ENCODE measurements at places on chromosomes 3 and 15. TPM values are rescaled to one million over a fixed set of nuclear protein-coding genes. Genes with fewer than 3 reads are reported as not detected.

ACP3 gene
- 1.1 TPM for total RNA-seq

KBTBD8 gene
- total RNA-seq, result 5.8 TPM

TNNC1 gene
- total RNA-seq, result 8,945 TPM

CFAP92 gene
- total RNA-seq, result 0.27 TPM

AGBL1 gene
- not detected for total RNA-seq

WDR93 gene
- not detected for total RNA-seq

MKRN3 gene
- 0.72 TPM for total RNA-seq

SCAANT1 gene
- not detected for total RNA-seq
